ENCODE measurements at places on chromosomes 13 and 19.

- DNase-seq = no peak
Measured at GRCh38 chr19:4370418-4371041, 27.2 kb downstream of the MPND start.

GRCh38 chr13:81393721-81394120 is 1052.8 kb upstream of the SPRY2 start:
- DNase-seq = no peak

GRCh38 chr19:47124937-47125668 is 5.5 kb upstream of the SAE1 start:
- no peak for DNase-seq

GRCh38 chr13:44195245-44195644 is 178.4 kb upstream of the SERP2 start:
- no peak for DNase-seq

GRCh38 chr13:51412431-51412830 is 40.4 kb downstream of the INTS6 start:
- no peak for DNase-seq

DNA sequence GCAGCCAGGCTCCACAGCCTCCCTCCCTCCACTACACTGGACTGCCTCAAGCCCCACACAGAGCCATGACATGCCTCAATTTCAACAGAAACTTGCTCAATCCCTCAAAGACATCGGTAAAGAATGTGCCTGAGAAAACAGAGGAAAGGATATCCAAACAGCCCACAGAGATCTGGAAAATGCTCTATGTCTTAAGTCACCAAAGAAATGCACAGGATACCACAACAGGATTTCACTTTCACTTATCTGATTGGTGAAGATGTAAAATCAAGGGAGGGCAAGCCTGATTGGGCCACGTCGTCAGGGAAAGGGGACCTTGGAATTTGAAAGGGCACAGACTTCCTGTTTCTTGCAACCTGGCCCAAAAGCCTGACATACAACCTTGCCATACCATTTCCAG is 14.2 kb downstream of the CACNA1A start:
- peak; percentile 89 for DNase-seq

GRCh38 chr19:41860419-41861115 is 512 bp downstream of the RPS19 start:
- DNase-seq = no peak

DNA sequence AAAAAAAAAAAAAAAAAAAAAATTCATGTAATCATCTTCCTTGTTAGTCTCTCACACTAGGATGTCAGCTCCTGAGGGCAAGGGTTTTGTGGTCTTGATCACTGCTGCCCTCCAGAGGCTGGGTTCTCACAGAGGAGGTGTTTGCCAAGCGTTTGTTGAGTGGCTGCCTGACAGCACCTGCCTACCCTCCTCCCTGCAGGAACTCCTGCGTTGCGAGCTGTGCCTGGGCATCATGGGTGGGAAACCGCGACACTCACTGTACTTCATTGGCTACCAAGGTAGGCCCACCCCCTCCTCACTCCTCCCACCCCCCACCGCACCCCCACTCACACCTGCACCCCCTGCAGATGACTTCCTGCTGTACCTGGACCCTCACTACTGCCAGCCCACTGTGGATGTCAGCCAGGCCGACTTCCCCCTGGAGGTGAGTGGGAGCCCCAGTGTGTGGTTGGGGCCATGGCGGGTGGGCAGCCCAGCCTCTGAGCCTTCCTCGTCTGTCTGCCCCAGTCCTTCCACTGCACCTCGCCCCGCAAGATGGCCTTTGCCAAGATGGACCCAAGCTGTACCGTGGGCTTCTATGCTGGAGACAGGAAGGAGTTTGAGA is 8.1 kb downstream of the ATG4D start:
- no peak for DNase-seq

GRCh38 chr19:4103080-4103433 is 20.9 kb downstream of the MAP2K2 start:
- DNase-seq = no peak

GRCh38 chr19:15107061-15108010 is at the start of gene SYDE1:
Gene SYDE1, plus strand, starts transcription at chr19:15107401. Its CDS starts 33 bp downstream, at chr19:15107434.
- DNase-seq = no peak

- DNase-seq = no peak
Measured at GRCh38 chr19:49247676-49248075, 77.3 kb downstream of the SLC6A16 start.

DNA sequence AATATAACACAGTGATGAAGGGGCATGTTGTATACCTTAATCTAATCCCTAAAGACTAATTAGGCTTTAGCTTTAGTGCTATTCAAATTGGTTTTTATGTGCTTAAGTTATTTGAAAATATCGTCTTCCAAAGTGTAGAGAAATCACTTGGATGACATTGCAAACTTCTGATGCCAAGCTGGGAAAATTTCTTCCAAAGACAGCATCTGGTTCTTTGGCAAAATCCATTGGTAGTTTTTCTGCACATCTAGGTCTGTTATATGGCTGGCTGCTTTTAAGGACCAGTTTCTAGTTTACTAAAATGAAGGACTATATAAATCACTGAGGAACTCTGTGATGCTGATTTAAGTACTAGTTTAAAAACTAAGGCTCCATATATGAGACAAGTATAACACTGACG is 2362.3 kb downstream of the PCDH9 start:
- no peak for DNase-seq

DNA sequence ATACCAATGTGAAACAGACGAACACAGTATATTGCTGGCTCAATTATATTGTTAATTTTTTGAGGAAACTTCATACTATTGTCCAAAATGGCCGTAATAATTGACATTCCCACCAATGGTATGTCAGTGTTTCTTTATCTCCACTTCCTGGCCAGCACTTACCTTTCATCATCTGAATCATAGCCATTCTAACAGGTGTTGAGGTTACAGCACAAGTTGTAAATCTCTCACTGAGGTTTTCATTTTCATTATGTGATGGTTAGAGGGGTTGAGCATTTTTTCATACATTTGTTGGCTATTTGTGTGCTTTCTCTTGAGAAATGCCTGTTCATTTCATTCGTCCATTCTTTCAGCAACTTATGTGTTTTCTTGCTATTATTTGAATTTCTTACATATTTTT is 824.0 kb downstream of the UQCRFS1 start:
- DNase-seq = no peak

DNA sequence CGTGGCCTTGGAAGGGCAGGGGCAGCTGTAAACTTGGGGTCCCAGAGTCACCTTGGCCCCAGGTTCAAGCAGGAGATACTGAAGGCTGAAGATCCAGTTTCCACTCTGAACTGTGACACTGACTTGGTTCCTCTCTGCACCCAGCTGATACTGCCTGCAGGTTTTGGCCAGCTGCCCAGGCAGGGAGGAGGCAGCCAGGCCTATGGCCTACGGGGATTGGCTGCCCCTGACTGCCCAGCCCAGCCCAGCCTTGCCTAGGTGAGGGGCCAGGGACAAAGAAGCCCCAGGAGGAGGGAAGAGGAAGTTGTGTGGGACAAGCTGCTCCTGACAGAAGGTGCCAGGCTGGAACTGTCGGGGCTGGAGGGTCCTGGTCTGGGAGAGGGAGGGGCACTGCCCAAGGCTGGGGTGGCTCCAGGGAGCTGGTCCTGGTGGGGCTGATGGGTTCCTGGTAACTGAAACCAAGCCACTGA is 51.7 kb upstream of the CYP4F8 start:
- no peak for DNase-seq

GRCh38 chr13:24254146-24254841 is 55.1 kb upstream of the C1QTNF9 start:
- no peak for DNase-seq

GRCh38 chr19:53549340-53549739 is 11.4 kb downstream of the ZNF331 start:
- peak; percentile 79 for DNase-seq

DNA sequence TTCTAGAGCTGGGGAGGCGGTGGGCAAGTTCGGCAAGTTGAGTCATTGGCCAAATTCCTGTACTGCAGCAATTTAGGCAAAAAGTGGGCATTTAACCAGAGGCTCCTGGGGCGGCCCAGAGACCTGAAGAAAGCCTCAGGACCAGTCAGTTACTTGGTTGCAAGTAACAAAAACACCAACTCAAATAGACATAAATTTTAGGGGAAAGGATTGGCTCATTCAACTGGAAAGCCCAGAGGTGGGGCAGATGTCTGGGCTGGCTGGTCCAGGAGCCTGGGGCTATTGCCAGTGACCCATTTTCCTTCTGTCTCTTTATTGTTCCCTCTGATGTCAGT is 97.1 kb downstream of the SIPA1L3 start:
- no peak for DNase-seq

DNA sequence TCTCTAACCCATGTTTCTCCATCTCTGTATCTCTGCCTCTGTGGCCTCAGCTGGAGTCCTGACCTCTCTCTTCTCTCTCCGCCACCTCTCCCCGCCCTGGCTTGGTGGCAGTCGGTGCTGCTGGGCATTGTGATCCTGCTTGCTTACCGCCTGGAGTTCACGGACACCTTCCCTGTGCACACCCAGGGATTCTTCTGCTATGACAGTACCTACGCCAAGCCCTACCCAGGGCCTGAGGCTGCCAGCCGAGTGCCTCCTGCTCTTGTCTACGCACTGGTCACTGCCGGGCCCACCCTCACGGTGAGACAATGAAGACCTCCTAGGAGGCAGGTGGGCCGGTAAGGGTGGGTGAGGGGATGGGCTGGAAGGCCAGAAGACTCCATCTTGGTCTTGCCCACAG is 4.2 kb downstream of the PLPPR2 start:
- no peak for DNase-seq

DNA sequence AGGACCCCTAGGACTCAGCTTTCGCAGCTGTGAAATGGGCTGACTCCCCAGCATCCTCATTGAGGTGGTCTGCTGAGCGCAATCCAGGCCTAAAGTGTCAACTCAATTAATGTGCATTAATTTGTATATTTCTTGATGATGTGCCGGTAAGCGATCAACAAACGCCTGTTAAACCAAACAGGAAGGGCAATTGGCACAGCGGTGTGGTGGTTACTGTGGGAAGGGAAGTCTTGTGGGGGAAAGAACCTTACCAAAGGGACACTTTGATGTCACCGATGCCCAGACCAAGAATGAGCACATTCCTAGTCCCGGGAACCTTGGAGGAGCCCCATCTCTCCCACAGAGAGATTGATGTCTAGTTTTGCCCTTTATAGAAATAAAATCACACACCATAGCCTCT is 1.6 kb downstream of the JAK3 start:
- DNase-seq = no peak

GRCh38 chr13:42762917-42763316 is 18.5 kb upstream of the FAM216B start:
- peak; percentile 30 for DNase-seq

DNA sequence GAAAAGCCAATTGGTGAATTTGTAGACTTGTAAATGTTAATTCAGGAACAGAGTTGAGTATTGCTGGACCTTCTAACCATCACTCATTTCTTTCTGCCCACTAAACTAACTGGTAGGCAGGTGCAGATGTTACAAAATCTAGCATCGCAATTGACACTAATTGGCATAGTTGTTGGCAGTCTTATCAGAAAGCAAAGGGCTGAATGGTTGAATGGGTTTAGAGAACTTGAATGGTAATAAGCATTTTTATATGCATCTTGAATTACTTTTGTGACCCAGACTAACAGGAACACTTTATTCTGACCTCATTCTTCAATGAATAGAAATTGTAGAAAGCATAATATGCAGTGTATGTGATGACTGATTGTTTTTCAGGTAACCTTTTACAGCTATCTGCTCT is 189.1 kb downstream of the GGACT start:
- no peak for DNase-seq

DNA sequence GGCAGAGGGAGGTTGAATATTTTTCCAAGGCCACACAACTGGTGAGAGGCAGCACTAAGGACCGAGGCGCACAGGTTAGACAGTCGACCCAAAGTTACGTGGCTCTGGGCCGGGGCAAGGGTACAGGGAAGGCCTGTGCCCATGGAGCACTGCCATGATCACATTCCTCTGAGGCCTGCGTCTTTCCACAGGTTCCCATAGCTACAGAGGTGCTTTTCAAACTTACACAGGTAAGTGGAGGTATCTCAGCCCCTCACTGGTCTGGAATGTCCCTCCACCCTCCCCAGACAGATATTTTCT is 814 bp downstream of the ZNF211 start:
- no peak for DNase-seq

GRCh38 chr13:45995245-45995644 is 57.3 kb downstream of the ZC3H13 start:
- no peak for DNase-seq

- no peak for DNase-seq
Measured at GRCh38 chr19:30319876-30320275, 52.3 kb upstream of the ZNF536 start.

DNA sequence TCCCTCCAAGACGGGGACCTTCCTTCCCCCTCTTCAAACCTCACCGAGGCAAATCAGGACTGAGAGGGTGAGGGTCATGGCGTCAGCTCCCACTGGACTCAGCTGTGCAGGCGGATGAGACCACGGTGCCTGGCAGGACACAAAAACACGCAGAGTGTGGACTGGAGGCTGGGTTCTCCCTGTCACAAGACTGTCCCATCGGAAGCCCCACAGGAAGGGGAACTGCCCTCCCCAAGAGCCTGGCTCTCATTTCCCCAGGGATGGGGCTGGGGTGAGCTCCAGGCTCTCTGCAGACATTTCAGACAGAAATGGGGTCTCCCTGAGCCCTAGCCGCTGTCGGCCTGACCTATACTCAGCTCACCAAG is at the start of gene LILRB5:
Gene LILRB5 (minus strand): TSS at position 158 of the 365 bp plus-strand sequence. CDS start 80 bp downstream, at position 78.
- DNase-seq = no peak

GRCh38 chr19:39362682-39363657 is 20.7 kb downstream of the SAMD4B start:
- no peak for DNase-seq

GRCh38 chr13:76886292-76887075 is at the start of gene KCTD12:
Gene KCTD12, minus strand, starts transcription at chr13:76886405. Its CDS starts 257 bp downstream, at chr13:76886148.
- DNase-seq = no peak

GRCh38 chr19:20423381-20424197 is 142.0 kb downstream of the ZNF737 start:
- peak; percentile 35 for DNase-seq

GRCh38 chr19:15299568-15300409 is 32.5 kb downstream of the BRD4 start:
- DNase-seq = peak; percentile 65

DNA sequence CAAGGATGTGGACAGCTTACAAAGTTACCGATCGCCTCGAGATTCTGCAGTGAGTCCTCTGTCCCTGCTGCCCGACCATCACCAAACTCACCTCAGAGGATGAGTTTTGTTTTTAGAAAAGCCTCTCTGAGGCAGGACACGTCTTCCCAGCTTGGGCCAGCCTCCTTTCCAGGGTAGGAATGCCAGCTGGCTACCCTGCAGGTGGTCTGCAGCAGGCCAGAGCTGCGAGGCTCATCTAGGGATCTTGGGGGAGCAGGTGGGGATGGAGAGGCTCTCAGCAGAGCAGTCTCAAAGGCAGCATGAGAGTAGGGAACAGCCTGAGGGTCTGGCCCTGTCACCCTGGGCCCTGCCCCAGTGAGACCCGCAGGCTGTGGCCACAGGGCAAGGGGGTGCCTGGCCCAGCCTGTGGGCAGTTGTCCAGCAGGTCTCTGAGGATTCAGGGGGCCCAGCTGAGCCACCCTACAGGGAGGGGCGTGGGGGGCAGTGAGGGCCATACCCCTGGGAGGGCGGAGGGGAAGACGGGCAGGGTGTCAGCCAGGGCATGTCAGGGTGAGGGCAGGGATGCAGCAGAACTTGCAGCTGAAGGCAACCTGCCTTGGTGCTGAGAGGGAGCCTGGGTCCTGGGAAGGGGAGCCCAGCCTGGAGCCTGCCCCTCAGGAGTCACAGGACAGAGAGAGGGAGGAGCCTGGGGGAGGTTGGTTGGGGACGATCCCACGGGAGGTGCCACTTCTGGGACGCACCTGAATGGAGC is 57.3 kb upstream of the TPM4 start:
- DNase-seq = no peak
